Stimulated activated CD8-positive, alpha-beta memory T cell treated with anti-CD3 and anti-CD28 coated beads, Interleukin-2, amount 100 ng/mL, for 48 hours (primary cell): ENCODE measurements at places on chromosomes 5 and 9.

- DNase-seq = no peak
Measured at GRCh38 chr5:178413988-178414387, 176.2 kb downstream of the COL23A1 start.

- DNase-seq = no peak
Measured at GRCh38 chr9:93699650-93700049, 123.3 kb downstream of the PHF2 start.

DNA sequence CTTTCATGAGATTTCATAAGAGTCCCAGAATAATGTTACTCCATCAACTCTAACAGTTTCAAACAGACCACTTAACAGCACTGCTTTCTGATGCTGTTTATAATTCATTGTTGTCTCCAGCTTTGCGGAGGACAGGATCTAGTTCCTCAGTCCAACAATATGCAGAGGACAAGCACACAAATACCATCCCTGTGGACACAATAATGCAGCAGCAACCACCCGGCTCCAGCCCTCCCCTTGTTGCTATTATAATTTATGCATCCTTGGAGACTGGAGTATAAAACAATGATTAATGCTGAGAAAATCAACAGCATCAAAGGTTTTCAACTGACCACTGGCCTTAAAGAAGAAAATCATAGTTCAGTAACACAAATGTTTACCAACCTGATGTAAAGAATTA lies 108.3 kb downstream of the DENND1A start:
- no peak for DNase-seq

DNA sequence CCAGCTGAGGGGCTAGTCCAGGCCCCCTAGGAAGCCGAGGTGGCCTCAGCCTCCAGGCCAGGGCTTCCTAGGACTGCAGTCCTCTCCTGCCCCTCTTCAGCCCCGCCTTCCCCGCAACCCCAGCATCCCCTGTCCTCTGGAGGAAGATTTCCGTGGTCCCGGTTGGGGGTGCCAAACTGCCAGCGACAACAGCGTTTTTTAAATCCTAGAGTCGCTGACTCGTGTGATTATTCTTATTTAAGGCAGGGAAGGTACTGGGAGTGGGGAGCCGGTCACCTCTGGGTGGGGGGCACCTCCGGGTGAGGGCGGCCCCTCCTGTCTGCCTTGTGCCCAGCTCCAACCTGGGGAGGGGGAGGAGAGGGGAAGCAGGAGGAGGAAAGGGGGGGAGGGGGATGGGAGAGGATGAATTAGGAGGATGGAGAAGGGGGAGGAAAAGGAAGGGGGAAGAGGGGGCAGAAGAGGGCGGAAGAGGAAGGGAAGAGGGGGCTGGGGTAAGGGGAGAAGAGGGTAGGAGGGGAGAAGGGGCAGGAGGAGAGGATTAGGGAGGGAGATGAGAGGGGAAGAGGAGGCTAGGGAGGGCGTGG lies 173.1 kb upstream of the IER5L start:
- DNase-seq = no peak

GRCh38 chr9:133048595-133048994 lies 13.2 kb upstream of the CEL start:
- no peak for DNase-seq

GRCh38 chr5:97172227-97172626 lies 10.8 kb downstream of the RIOK2 start:
- no peak for DNase-seq

DNA sequence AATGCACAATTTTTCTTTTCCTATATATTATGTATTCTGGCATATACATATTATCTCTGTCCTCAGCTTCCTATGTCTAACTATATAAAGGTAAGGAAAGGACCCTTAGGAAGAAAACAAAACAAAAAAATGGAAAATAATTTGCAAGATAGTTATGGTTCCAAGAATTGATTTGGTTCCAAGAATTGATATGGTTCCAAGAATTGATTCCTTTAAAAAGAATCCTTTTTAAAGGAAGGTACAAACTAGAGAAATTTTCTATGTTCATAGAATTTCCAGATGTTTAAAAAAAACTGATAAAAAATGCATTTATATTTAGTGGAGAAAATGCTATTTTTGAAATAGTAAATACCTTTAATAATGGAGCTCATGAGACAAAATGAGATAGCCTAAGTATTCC lies 12.1 kb downstream of the LYRM7 start:
- no peak for DNase-seq

- DNase-seq = no peak
Measured at GRCh38 chr5:167633114-167633513, 658.3 kb upstream of the WWC1 start.

- DNase-seq = no peak
Measured at GRCh38 chr5:43312076-43312661, 1.0 kb downstream of the HMGCS1 start.

- no peak for DNase-seq
Measured at GRCh38 chr9:82382887-82383616, 394.5 kb downstream of the SPATA31D1 start.

DNA sequence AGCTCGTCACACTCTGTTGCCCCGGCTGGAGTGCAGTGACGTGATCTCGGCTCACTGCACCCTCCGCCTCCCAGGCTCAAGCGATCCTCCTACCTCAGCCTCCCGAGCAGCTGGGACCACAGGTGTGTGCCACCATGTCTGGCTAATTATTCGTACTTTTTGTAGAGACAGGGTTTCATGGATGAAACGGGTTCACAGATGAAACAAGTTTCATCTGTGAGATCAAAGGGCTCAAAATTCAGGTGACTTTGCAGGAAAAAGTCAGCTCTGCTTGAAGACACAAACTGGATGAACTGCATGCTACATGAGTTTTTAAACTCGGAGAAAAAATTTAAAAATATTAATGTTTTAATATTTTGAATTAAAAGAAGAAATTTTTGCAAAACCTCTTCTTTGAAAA lies 24.5 kb downstream of the ABHD17B start:
- no peak for DNase-seq

DNA sequence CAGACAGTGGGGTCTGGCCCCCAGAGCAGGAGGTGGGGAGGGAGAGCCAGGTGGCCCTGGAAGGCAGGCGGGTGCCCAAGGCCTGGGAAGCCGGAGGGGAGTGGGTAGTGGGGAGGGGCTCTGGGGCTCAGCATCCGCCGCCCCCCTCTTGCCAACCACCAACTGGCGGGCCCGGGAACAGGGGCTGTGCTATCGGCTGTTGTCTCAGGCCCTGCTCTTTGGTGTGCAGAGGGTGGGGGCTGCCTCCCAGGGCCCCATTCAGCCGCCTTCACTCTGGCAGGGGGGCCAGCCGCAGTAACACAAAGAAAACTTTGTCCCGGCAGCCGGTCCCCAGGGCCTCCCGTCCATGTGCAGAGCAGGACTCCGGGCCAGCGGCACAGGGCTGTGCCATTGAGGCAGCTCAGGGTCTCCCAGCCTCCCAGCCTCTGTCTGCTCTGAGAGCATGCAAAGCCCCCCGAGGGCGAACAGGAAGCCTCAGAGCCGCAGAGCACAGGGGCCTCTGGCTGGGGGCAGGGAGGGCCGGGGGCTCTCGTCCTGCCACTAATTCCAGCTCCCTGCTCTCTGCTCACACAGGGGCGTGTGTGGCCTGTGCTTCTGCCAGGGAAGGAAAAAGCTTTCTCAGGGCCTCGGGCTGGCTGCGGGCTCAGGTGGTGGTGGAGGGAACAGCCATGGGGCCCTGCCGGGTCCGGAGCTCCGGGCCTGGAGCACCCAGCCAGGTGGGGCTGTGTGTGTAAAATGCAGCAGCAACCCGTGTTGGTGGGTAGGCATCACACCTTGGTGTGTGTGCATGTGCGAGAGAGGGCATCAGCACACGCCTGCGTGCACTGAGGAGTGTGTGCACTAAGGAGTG lies 54.2 kb upstream of the NOTCH1 start:
- no peak for DNase-seq

- no peak for DNase-seq
Measured at GRCh38 chr5:56102889-56103288, 108.1 kb upstream of the IL6ST start.

- DNase-seq = no peak
Measured at GRCh38 chr9:89657765-89658164, 53.0 kb downstream of the GADD45G start.

DNA sequence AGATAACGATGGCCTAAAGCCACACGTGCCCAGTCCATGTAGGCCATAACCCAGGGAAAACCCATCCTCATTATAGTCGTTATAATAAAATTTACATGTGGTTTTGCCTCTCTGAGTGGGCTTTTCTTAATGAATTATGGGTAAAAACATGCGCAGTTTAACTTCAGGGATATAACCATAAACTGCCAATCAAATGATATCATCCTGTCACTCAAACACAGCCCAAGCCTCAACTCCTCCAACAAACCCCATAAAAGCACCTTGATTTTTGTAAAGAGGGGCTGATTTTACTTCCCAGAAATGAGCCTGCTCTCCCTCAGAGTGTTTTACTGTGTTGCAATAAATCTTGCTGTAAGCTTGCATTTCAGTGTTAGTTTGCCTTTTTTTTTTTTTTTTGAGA lies 15.8 kb upstream of the SETX start:
- DNase-seq = no peak

DNA sequence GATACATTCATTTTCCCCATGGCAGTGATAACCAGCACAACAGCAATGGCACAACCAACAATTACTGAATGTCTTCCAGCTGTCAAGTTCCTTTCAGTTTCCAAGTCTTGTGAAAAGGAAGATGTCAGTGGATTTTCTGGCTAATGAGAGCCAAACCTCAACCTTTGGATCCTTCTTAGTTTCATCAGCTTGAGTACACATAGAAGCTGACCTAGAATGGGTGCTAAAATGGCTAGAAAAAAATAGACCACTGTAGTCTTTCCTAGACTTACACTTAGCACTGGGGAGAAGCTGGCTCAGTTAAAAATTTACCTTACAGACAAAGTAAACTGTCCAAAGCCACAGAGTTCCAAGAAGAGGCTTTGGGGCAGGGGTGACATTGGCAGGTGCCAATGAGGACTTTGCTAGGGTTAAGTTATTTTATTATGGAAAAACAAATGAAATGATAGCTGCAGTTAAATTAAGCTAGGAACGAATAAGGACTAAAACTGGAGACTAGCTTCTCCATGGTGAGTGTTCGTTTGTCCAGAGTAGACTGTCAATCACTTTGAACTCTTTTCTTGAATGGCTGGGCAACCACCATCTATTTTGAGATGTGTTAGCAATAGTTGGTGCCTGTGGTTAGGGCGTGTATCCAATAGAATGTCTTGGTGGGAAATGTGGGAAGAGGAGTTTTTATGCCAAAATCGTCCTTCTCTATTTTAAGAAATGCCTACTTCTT lies 25.9 kb upstream of the TXN start:
- no peak for DNase-seq

DNA sequence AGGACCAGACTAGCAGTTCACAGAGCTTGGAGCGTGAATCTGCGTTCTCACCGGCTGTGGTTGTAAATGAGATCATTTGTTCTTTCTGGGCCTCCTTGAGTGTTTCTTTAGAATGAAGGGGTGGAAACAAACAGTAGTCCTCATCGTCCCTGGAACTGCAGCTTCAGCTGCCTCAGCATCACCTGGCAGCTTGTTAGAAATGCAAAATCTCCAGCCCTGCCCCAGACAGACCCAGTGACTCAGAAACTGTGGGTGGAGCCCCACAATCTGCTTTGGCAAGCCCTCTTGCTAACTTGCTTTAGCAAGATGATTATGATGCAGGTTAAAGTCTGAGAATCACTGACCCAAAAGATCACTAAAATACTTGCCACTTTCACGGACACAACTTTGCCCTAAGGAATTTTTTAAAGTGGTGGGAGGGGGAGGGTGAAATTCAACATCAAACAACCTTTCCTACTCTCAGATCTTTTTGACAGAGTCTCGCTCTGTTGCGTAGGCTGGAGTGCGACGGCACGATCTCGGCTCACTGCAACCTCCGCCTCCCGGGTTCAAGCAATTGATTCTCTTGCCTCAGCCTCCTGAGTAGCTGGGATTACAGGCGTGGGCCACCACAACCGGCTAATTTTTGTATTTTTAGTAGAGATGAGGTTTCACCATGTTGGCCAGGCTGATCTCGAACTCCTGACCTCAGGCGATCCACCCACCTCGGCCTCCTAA lies 86.0 kb downstream of the BRINP1 start:
- no peak for DNase-seq

DNA sequence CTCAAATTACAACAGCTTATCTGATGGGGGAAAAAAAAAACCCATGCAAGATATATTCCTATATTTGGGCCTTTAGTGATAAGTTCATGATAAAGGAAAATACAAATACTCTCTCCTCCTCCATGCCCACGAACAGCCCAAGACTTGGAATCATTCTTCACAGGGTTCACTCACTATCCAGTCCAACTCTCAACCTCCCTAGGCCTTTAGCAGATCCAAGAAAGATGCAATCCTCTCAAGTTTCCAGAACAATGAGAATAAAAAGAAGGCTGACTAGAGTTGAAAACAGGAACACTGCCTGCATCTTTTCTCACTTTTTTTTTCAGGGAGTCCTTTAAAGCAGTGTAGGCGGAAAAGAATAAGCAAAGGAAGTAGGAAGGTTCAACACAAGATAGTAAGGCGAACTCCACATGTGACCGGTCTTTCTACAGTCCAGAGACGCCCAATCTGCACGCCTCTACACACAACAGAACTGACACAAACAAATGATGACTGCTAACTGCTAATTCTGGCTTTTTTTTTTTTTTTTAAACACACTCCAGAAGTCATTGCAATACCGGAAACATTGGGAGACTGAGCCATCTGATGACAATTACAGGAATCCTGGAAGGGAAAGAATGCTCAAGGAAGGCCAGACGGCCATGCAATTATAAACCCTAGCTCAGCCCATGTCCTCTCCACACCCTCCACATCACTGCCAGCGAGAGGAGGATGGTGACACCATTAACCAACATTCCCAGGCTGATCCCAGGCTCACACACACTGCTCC lies 75.4 kb downstream of the BNC2 start:
- no peak for DNase-seq

- no peak for DNase-seq
Measured at GRCh38 chr5:160272889-160273288, 39.5 kb downstream of the CCNJL start.

DNA sequence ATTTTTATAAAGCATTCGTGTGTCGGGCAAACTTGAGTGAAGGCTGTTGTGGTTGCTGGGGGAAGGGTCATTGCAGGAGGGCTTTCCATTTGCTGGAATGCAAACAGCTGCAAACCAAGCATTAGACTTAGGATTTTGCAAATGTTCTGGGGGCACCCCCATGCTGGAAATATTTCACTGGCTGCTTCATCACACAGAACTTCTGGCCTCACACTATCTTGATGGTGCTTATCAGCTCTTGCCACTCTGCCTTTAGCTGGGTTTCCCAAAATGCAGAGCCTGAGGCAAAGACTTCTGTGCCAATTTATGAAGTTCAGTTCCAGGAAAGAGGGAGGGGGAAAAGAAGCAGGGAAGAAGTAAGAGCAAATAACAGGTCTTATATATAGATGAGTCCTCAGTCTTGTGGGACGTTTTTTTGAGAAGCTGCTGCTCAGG lies 8.6 kb upstream of the COL15A1 start:
- no peak for DNase-seq
